ENCODE measurements at places on chromosomes 6 and 20.

GRCh38 chr6:56024931-56025330 lies 149.5 kb upstream of the BMP5 start:
- DNase-seq, result no peak

DNA sequence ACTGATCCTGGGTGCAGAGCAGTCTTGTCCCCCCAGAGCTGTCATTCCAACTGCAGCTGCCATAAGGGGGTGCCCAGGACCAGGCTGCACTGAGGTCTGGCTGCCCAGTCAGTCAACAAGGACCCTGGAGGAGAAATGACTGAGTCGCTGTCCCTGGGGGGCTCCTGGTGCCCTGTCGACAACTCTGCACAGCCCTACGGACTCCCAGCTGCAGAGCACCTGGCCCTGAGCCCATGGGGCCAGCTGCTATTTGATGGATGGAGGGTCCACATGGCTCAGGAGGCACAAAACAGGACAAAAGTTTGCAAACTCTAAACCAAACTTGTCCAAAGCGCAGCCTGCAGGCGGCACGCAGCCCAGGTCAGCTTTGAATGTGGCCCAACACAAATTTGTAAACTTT lies 46.3 kb upstream of the RPS6KA2 start:
- no peak for DNase-seq

DNA sequence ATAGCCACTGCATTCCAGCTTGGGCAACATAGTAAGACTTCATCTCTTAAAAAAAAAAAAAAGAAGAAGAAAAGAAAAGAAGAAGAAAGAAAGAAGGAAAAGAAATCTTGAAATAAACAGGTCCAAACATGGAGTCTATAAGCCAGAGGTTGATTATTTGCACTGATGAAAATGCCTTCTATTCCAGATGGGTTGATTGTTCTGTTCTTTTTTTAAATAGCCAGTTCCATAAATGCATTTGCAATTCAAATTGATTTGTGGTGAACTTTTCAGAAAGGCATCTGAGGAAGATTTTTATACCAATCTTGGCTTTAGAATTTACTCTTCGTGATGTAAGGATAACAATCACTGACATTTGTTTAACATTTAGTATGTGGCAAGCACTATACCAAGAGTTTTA lies 243.8 kb upstream of the PLN start:
- DNase-seq, result no peak

DNA sequence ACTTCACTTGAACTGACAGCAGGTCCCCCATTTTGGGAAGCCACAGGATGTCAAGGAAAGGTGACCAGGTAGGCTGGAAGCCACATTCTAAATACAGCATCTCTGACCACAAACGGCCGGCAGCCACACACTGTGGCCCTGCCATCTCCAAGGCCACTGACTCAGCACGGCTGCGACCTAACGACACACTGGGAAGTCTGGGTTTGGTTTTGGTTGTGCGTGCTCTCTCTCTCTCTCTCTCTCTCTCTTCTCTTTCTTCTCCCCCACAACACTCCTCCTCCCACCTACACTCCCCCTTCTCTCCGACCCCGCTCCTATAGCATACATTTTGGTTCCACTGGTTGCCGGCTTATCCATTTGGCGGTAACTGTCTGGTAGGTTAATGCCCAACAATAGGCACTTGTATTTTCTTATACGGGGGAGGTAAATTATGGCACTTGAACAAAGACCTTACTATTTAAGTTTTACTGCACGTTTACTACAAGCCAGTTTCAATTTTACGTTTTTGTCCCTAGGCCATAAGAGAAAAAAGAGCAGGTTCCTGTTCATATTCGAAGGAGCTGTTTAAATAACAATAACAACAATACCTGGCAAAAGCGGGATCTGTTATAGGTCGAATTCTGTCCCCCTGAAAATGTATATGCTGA lies 103.6 kb downstream of the GMDS start:
- DNase-seq, result no peak

GRCh38 chr6:3603340-3604130 lies 146.7 kb upstream of the SLC22A23 start:
- DNase-seq, result no peak

DNA sequence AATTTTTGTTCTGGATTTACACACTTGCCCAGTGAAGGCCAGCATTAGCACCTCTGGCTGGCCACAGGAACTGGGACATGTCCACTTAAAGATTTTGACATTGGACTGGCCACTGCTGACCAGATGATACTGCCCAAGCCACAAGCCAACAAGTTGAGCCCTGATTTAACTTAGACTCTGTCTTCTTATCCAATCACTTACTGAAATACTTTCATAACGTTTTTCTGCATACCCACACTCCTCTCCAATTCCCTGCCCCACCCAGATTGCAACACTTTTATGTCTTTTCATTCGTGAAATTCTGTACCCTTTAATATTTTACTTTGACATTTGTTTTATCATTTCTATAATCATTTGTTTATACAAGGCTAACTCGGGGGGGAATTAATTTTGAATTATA lies 170.3 kb upstream of the TAB2 start:
- no peak for DNase-seq

GRCh38 chr6:30340589-30341054 lies 4.3 kb upstream of the RPP21 start:
- DNase-seq, result no peak

GRCh38 chr6:55281215-55281614 lies 46.1 kb upstream of the GFRAL start:
- DNase-seq, result no peak

DNA sequence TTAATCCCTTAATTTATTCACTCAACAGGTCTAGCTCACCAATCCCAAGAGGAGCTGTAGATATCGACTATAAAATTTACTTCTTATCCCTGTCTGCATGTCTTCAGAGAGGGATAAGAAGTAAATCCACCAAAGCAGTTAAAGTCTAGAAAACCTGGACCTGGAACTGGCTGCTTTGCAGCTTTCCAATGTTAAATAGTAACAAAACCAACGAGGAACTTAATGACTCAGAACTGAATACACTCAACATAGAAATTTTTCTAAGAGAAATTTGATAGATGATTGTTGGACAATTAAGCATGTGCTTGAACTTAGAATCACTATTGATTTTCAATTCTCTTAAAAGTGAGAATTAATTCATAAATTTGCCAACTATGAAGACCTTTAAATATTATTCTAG lies 11.5 kb upstream of the TMEM244 start:
- DNase-seq, result no peak

DNA sequence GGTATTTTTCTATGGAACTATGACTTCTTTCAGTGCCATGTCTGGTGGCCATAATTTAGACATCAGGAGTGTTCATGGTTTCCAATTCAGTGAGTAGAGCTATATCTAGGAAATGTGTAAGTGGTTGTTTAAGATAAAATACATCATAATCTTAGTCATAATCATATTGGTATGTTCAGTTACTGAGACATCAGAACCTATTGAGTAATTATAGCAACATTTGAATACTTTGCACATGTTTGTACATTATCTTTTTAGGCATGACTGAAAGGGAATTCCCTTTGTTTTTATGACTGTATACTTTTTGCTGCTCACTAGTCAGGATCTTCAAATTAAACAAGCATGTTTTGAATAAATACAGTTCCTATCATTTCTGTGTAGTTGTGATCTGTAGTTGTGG lies 64.0 kb downstream of the STXBP5 start:
- no peak for DNase-seq

DNA sequence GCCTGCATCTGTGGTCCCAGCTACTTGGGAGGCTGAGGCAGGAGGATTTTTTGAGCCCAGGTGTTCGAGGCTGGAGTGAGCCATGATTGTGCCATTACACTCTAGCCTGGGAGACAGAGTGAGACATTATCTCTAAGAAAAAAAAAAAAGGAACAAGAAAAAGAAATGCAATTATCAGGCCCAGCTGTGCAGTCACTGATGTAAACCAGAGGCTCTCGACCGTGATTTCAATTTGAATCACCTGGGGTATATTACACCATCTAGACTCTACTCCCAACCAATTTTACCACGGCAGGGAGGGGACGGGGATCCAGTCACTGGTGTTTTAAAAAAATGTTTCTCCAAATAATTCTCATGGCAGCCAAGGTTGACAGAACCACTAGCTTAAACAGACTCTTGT lies 48.8 kb upstream of the NKX2-2 start:
- no peak for DNase-seq

DNA sequence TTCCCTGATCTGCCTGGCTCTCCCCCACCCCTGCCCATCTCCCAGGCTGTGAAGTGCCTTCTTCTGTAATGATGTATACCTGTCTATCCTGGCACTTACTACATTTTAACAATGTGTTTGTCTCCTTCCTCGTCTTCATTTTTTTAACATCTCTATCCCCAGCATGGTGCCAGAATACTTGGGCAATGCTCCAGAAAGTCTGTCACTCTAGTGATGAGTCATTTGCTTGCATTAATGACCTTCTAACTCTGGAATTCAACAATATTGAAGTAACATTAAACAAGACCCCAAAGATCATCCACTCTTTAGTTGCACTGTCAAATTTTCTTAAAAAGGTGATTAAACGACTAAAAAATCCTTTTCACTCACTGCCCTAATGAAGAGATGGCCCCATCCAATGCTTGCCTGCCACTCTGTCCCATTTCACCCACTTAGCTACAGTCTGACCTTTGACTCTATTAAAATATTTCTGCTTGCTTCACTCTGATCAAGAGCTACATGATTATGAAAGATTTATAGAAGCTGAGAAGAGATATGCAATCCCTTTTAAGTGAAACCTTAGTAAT lies 7.7 kb upstream of the KLHL31 start:
- DNase-seq, result no peak

DNA sequence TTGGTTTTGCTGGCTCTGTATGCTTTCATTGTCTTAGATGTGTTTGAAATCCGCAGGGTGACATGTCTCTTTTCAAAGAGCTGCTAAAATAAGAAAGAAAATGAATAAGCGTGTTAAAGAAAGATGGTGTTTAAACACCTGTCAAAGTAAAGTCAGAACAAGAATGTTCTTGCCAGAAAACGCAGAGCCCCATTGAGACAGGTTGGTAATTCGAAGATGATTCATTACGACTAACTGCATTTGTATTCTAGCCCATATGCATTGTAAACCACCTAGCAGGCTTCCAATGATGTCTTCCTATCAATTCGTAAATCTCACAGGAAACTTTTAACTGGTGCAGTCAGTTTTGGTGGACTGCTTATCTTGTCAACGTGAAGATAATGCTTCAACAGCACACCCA lies 16.8 kb downstream of the PHACTR2 start:
- DNase-seq, result no peak

DNA sequence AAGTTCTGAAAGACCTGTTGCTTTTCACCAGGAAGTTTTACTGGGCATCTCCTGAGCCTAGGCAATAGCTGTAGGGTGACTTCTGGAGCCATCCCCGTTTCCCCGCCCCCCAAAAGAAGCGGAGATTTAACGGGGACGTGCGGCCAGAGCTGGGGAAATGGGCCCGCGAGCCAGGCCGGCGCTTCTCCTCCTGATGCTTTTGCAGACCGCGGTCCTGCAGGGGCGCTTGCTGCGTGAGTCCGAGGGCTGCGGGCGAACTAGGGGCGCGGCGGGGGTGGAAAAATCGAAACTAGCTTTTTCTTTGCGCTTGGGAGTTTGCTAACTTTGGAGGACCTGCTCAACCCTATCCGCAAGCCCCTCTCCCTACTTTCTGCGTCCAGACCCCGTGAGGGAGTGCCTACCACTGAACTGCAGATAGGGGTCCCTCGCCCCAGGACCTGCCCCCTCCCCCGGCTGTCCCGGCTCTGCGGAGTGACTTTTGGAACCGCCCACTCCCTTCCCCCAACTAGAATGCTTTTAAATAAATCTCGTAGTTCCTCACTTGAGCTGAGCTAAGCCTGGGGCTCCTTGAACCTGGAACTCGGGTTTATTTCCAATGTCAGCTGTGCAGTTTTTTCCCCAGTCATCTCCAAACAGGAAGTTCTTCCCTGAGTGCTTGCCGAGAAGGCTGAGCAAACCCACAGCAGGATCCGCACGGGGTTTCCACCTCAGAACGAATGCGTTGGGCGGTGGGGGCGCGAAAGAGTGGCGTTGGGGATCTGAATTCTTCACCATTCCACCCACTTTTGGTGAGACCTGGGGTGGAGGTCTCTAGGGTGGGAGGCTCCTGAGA lies at the start of gene HFE:
HFE (plus strand) TSS at position 146 of the 832 bp plus-strand sequence; CDS start at position 158, 12 bp downstream.
- no peak for DNase-seq

- DNase-seq, result no peak
Measured at GRCh38 chr6:32148289-32149091, 3.2 kb downstream of the PRRT1 start.

DNA sequence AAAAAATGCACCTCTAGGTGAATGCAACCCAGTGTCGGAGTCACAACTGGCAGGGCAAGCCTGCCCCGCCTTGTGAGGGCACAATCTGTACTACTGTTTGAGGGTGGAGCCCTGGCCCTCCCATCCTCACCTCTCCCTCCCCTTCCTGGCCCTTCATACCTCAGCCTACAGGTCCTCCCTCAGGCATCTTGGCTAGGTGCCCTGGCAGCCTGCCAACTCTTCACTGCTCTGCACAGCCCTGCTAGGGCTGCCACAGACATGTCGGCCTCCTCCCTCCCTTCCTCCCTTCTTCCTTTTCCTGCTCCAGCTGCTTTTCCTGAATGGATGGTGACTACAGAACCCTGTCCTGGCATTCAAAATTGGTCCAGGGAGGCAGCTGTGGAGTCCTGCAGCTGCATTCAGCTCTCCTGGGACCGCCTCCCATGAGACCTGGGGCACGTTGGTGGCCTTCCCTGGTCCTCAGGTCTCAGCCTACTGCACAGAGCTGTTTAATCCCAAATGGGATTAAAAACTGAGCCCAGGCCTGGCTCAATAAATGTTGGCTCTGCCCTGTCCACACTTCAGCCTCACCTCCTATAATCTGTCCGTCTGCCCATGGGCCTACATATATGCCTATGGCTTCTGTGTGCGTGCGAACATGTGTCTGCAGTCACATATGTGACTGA lies 52.7 kb downstream of the CDH22 start:
- no peak for DNase-seq

DNA sequence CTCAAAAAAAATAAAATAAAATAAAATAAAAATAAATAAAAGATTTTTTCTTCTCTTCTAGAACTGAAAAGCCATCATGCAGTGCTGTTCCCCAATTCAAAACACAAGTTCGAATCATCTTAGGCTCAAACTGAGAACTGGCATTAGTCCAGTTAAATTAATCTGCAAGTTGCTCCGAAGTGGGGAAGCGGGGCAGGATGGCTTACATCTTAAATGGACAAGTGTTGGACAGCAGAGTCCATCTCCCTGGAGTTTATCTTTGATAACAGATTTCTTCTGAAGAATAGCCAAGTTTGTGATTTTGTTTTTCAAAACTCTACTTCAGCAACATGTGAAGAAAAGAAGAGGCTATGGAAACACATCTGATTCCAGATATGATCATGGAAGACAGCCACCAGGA lies 111.3 kb upstream of the ASF1A start:
- no peak for DNase-seq

DNA sequence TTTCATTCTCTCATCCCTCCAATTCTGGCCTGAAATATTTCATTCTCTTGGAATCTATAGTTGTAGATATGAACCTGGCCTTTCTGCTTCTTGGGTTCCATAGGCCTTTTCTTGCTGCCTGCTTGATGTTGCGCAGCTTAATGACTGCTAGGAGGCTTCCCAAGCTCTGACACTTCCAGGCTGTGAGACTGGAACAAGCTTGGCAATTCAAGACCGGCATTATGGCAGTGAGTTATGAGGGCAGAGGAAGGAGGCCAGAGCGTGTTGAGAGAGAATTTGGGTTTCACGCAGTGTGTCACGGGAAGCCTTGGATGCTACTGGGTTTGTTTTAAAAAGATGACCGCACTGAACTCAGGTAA lies 948 bp upstream of the DNAJC5 start:
- no peak for DNase-seq

Data from stimulated activated CD8-positive, alpha-beta memory T cell treated with anti-CD3 and anti-CD28 coated beads, Interleukin-7, amount 100 ng/mL, for 24 hours (primary cell).